WTC11 (cell line): ENCODE measurements at places on chromosomes 3 and 15.

DNA sequence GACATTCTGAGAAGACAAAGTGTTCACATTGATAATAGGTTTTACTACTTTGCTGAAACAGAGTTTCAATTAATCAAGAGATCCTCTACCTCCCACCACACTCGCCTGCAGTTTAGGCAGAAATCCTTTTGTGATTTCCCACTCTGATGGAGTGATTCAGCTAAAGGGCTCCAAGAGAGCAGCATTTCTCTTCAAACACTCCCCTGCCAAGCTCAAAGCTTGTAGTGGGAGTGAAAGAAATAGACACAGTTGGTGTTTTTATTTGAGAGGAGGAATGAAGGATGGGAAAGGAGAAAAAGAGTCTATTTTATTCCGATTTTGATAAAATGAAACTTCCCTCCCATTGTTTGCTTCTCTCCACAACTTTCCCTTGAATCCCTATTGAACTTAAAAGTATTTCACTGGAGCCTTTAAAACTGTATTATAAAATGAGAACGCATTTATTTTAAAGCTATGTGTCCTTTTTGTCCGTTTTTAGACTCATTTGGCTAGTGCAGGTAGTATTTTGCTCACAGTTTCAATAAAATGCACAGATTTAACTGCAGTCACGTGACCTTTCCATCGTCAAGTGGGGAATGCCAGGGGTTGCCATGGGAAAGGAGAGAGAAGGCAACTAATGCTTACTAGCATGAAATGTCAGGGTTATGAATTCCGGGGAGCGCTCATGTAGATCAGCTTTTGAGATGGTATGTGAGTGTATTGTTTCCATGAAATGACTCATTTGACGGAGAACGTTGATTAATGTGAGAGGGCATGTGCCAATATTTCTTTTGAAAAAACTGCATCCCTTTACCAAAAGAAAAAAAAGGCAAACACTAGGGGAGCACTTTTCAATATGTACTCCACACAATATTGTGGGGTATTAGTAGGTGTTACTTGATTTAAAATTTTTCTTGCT is 7.7 kb upstream of the OSBPL11 start:
- no peak for DNase-seq

DNA sequence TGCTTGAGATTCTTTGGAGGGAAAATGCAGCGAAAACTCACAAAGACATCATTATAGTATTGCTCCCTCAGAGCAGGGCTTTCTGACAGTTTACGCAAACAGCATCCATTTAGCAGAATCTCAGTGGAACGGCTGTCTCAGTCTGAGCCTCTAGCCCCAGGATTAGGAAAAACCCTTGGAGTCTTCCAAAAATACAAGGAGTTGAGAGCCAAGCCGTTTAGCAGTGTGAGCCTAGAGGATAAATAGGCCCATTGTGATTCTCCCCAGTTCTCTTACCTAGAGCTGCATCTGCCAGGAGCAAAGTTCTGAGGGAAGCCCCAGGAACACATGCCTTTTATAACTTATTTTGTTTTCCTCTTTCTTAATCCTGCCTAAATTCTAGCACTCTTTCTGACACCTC is 359.6 kb downstream of the NTRK3 start:
- no peak for DNase-seq

GRCh38 chr3:49671291-49672288 is 2.6 kb upstream of the APEH start:
- DNase-seq: peak; percentile 84

- DNase-seq: no peak
These were observed 27.3 kb upstream of the RAD18 start for GRCh38 chr3:8990266-8991215.

GRCh38 chr3:40055361-40055760 is 246.0 kb downstream of the MYRIP start:
- DNase-seq: no peak

- DNase-seq: no peak
These were observed 214.8 kb downstream of the ZMAT3 start for GRCh38 chr3:178856804-178857203.

- no peak for DNase-seq
These were observed 33.3 kb downstream of the PEAK1 start for GRCh38 chr15:77386626-77387025.

DNA sequence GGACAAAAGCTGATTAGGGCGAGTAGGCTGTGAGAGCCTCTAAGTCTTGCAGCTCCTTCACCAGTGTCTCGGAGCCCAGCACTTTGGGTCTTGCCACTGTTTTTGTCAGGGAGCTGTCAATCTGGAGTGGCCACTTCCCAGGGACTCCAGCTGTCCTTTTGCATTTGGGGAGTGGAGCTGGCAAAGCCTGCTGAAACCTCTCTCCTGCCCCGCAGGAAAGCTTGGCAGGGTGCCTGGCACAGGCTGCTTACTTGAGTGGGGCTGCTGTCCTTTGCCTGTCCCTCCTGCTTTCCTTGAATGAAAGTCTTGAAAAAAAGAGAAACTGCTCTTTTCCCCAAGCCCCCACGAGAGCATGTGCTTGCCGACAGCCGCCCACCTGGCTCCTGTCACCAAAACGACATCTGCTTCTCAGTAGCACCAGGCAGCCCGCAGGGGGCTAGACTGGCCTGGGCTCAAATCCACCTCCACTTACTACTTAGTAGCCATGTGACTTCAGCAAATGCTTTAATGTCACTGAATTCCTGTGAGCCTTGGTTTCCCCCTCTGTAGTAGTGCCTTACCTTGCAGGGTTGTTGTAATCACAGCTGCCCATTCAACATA is 13.7 kb downstream of the USP13 start:
- DNase-seq: peak; percentile 24

GRCh38 chr15:91872356-91873137 is 19.0 kb downstream of the SLCO3A1 start:
- DNase-seq: no peak

GRCh38 chr3:52339612-52340011 is 23.5 kb downstream of the DNAH1 start:
- DNase-seq: peak; percentile 35
